ENCODE measurements at places on chromosomes 1 and 21. TPM values are rescaled to one million over a fixed set of nuclear protein-coding genes. Genes with fewer than 3 reads are reported as not detected.

- no peak for DNase-seq
- no peak overlapping the region for H3K4me3 ChIP-seq
- no peak overlapping the region for H3K27ac ChIP-seq
- no peaks in the 10 kb centered on the region for H3K4me1 ChIP-seq
Observed at GRCh38 chr1:161736335-161736969, 13.1 kb upstream of the DUSP12 start.

- no peaks in the 10 kb centered on the region for H3K4me1 ChIP-seq
- H3K27me3 ChIP-seq: no peaks in the 10 kb centered on the region
- H3K27ac ChIP-seq: no peak overlapping the region
- no peak for DNase-seq
- H3K4me3 ChIP-seq: no peak overlapping the region
Observed at GRCh38 chr1:233641029-233641428, 27.1 kb downstream of the KCNK1 start.

DNA sequence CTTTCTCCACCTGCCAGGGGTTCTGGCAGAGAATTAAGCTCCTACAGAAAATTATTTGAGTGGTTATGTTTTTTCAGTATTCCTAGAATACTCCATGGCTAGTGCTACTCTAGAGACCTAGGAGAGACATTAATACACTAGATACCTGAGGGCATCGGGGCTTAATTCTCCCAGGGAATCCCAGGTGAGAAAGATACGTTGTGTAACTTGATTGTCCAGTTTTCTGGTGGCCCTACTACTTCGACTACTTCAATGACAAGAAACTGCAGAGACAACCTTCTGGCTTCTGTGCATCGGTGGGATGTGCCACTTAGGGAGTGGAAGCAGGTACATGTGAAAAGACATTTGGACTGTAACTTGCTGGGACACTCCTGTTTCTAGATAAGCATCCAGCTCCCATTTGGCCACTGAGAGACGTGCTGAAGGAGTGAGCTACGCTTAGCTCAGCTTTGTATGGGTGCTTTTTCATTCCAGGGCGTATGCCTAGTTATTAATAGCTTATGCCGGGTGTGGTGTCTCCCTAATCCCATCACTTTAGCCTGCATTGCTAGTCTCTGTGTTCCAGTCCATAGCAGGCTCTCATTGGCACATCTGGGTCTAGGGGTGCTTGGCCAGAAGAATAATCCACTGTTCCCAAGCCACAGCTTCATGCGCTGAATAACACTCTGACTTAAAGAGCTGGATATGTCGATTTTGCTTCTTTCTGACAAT is 300.7 kb downstream of the SIPA1L2 start:
- no peak for DNase-seq
- H3K4me1 ChIP-seq: no peaks in the 10 kb centered on the region

DNA sequence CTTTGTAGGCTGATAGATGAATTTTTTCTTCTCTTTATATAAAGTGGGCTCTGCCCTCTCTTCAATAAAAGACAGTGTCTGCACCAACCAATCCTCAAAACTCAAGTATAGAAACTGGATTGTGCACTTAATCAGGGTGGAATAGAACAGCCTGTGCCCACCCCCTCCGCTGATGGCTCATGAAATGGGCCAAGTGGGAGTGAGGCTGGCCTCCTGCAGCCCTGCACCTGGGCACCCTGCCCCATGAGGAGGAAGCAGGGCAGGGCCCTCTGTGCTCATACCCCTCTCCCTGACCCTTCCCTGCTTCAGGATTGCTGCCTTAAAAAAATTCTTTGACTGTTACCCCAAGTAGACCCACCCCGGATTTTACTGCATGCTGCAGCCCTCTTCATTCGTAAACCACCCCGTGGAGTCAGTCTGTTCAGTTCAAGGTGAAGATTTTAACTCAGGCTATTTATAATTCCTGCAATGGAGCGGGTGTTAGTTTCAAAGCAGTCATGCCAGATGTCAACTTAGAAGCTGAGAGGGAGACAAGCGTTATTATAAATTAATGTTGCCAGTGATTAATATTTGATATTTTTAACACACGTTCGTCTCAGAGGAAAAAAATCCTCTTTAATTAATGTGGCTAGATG is 15.8 kb downstream of the PROK1 start:
- DNase-seq: no peak
- H3K4me3 ChIP-seq: no peak overlapping the region
- H3K36me3 ChIP-seq: no peaks in the 10 kb centered on the region

DNA sequence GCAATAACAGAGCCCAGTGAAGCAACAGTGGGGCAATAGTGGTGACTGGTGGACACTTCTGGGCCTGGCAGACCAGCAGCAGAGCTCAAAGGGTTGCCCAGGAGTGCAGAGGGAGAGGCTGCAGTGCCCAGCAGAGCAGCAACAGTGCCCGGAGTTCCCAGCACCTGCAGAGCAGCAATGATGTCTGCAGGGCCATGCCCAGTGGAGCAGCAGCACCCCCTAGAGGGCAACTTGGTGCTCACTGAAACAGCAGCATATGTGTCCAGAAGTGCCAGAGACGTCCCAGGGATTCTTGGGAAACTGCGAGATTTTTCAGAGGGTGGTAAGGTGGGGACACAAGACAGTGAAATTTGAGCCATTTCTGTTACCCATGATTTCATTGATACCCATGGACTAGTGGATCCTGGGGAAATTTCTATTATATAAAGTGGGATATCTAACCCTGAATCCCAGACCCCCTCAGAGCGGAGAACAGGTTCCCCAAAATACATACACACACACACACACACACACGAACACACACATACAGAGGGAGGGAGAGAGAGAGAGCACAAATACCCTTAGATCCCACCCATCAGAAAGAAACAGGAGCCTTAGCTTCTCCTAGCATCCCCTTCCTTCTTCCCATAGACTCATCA is 156.9 kb upstream of the GJB5 start:
- no peak overlapping the region for H3K4me3 ChIP-seq
- H3K27ac ChIP-seq: no peak overlapping the region
- DNase-seq: no peak

GRCh38 chr1:202616355-202616915 is 93.8 kb downstream of the SYT2 start:
- DNase-seq: no peak
- H3K27me3 ChIP-seq: no peaks in the 10 kb centered on the region
- H3K4me1 ChIP-seq: peaks cover 46% of the 10 kb centered on the region
- peak overlapping the region; percentile 52 for H3K27ac ChIP-seq
- H3K36me3 ChIP-seq: no peaks in the 10 kb centered on the region

GRCh38 chr1:119911775-119912174 is 15.5 kb upstream of the ADAM30 start:
- no peaks in the 10 kb centered on the region for H3K4me1 ChIP-seq
- no peak overlapping the region for H3K4me3 ChIP-seq
- peaks cover 41% of the 10 kb centered on the region for H3K36me3 ChIP-seq
- no peak overlapping the region for H3K27ac ChIP-seq

GRCh38 chr21:41955516-41955915 is 1.7 kb upstream of the C2CD2 start:
- H3K4me1 ChIP-seq: peaks cover 53% of the 10 kb centered on the region
- H3K27me3 ChIP-seq: no peaks in the 10 kb centered on the region
- H3K36me3 ChIP-seq: no peaks in the 10 kb centered on the region
- no peak overlapping the region for H3K27ac ChIP-seq
- DNase-seq: no peak

- no peaks in the 10 kb centered on the region for H3K4me1 ChIP-seq
- H3K27ac ChIP-seq: no peak overlapping the region
- no peaks in the 10 kb centered on the region for H3K36me3 ChIP-seq
Observed at GRCh38 chr1:203153989-203154821, 21.4 kb downstream of the MYBPH start.

- peaks cover 10% of the 10 kb centered on the region for H3K4me1 ChIP-seq
- H3K27me3 ChIP-seq: no peaks in the 10 kb centered on the region
Observed at GRCh38 chr1:240501115-240501514, 110.8 kb downstream of the GREM2 start.

GRCh38 chr1:224542783-224543440 is 73.2 kb upstream of the CNIH3 start:
- no peak overlapping the region for H3K4me3 ChIP-seq
- H3K36me3 ChIP-seq: no peaks in the 10 kb centered on the region
- no peak for DNase-seq
- no peaks in the 10 kb centered on the region for H3K27me3 ChIP-seq

GRCh38 chr1:184036517-184036949 is 995 bp downstream of the COLGALT2 start:
- H3K4me3 ChIP-seq: peak overlapping the region; percentile 65
- peak; percentile 68 for DNase-seq
- H3K36me3 ChIP-seq: no peaks in the 10 kb centered on the region
- no peaks in the 10 kb centered on the region for H3K27me3 ChIP-seq

- H3K27ac ChIP-seq: peak overlapping the region; percentile 78
- no peaks in the 10 kb centered on the region for H3K27me3 ChIP-seq
- H3K36me3 ChIP-seq: no peaks in the 10 kb centered on the region
- DNase-seq: peak; percentile 93
- peak overlapping the region; percentile 54 for H3K4me3 ChIP-seq
Observed at GRCh38 chr1:201649761-201650622, 111.1 kb downstream of the NAV1 start.

- no peaks in the 10 kb centered on the region for H3K27me3 ChIP-seq
- H3K4me1 ChIP-seq: peaks cover 21% of the 10 kb centered on the region
- no peak overlapping the region for H3K4me3 ChIP-seq
- peak overlapping the region; percentile 96 for H3K27ac ChIP-seq
- DNase-seq: no peak
Observed at GRCh38 chr1:43365678-43366077, 2.1 kb downstream of the ELOVL1 start.

DNA sequence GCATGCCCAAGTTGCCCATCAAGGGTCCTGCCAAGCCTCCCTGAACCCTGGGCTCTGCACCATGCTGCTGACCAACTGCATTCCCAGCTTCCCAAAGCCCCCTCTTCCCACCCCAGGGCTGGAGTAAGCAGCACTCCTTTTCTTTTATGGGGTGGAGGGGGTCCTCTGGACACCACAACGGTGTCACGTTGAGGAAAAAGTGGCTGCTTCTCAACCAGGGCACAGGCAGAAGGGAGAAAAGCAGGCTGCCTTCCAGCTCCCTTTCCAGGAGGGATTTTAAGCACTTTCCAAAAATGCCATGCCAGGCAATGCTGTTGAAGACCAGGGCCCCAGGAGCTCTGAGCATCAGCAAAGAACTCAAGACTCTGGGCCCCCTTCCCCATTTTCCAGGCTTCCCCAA is 691 bp downstream of the RIMS3 start:
- DNase-seq: no peak
- peak overlapping the region; percentile 77 for H3K4me3 ChIP-seq
- no peaks in the 10 kb centered on the region for H3K27me3 ChIP-seq
- H3K4me1 ChIP-seq: peaks cover 26% of the 10 kb centered on the region
- peak overlapping the region; percentile 64 for H3K27ac ChIP-seq

- no peak overlapping the region for H3K4me3 ChIP-seq
- peaks cover 30% of the 10 kb centered on the region for H3K36me3 ChIP-seq
- peak overlapping the region; percentile 14 for H3K27ac ChIP-seq
Observed at GRCh38 chr1:9355503-9355902, 62.8 kb downstream of the SPSB1 start.

DNA sequence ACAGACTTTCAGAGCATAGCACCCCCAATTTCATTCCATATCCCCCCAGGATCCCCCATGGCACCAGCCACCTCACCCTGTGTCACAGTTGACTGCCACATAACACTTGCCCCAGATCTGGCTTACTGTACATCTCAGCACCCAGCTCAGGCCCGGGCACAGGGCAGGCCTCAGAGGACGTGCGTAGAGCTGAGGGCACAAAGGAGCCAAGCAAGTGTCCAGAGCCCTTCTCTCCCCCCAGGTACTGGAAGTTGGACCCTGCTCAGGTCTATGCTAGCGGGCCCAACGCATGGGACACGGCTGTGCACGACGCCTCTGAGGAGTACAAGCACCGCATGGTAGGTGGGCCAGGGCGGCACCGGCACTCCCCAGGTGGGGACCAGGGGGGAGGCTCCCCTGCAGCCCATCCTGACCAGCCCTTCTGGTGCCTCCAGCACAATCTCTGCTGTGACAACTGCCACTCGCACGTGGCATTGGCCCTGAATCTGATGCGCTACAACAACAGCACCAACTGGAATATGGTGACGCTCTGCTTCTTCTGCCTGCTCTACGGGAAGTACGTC is 8.0 kb upstream of the SYTL1 start:
- no peak for DNase-seq
- H3K4me1 ChIP-seq: no peaks in the 10 kb centered on the region
- H3K4me3 ChIP-seq: no peak overlapping the region
- no peaks in the 10 kb centered on the region for H3K27me3 ChIP-seq

DNA sequence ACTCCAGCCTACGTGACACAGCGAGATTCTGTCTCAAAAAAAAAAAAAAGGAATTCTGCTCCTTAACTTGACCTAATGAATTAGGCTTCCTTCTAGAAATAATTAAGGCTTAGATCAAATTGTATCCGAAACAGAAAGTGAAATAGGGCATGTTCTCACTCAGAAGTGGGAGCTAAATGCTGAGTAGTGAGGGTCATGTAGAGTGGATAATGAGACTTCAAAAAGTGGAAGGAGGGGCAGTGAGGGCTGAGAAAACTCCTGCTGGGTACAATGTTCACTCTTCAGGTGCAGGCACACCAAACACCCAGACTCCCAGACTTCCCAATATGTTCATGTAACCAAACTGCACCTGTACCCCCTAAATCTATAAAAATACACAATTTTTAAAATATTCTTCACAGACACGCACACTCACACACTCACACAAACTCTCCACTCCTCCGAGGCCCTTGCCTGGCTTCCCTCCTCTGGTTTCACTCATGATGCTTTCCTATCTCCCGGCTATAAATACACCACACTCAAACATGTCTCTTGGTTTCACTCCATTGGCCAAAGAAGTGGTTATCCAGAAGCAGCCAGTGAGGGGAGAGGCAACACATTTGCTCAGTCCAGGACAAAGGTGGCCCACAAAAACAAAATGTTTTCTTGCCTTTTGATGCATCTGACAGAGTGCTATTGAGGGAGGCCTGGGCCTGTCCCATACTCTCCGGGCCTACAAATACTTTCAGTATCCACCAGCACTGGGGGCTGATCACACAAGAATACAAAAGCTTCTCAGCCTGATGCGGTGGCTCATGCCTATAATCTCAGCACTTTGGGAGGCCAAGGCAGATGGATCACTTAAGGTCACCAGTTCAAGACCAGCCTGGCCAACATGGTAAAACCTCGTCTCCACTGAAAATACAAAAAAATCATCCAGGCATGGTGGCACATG is 249.2 kb downstream of the TOMM20 start:
- peak; percentile 50 for DNase-seq
- no peaks in the 10 kb centered on the region for H3K4me1 ChIP-seq
- H3K4me3 ChIP-seq: no peak overlapping the region
- no peaks in the 10 kb centered on the region for H3K27me3 ChIP-seq
- no peaks in the 10 kb centered on the region for H3K36me3 ChIP-seq

- no peaks in the 10 kb centered on the region for H3K27me3 ChIP-seq
- H3K27ac ChIP-seq: no peak overlapping the region
- no peak for DNase-seq
Observed at GRCh38 chr1:10575616-10576015, 100.9 kb downstream of the PEX14 start.

GNPAT gene
- polyA plus RNA-seq: 29.4 TPM

XPR1 gene
- 11.3 TPM for polyA plus RNA-seq

GCSAML gene
- polyA plus RNA-seq: 0.04 TPM

CPT2 gene
- polyA plus RNA-seq: 52.9 TPM

TDRD5 gene
- 0.69 TPM for polyA plus RNA-seq

KLHDC8A gene
- polyA plus RNA-seq: not detected
